ENCODE measurements at places on chromosomes 6 and 20. TPM values are rescaled to one million over a fixed set of nuclear protein-coding genes. Genes with fewer than 3 reads are reported as not detected.

DNA sequence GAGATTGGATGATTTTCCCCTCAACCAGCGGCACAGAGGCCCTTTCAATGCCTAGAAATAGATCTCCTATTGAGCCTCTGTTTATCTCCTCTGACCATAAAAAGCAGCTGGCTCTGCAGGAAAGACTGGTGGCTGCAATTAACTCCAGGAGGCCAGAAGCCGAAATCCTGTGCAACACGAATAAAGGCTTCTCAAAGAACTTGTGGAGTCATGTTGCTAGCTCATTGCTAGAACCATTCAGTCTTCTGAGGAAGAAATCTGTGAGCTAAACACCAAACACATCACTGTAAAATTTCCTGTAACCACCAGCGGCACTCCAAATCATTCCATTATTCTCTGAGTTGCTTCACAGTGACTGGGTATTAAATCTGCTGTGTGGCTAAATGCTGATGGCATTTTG, 49.1 kb upstream of the TPD52L1 start:
- no peaks in the 10 kb centered on the region for H3K27me3 ChIP-seq
- peaks cover 8% of the 10 kb centered on the region for H3K4me1 ChIP-seq
- H3K36me3 ChIP-seq = no peaks in the 10 kb centered on the region

DNA sequence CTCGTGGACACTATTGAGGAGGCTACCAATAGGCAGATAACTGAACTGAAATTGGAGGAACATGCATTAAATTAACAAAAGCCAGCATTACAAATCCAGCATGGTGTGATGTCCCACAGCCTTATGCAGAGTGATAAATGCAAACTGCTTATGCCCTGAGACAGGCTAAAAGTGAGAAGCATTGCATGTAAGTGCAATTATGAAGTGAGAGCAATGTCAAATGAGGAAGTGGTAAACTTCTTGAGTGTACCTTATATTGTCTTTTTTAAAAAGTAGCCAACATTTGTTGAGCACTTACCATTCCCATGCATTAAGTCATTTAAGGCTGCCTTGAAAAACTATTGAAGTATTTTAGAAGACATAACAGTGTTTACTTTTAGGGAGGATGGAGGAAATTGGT, 212.2 kb downstream of the TBC1D7 start:
- H3K27me3 ChIP-seq = peaks cover 8% of the 10 kb centered on the region
- DNase-seq = no peak
- no peak overlapping the region for H3K27ac ChIP-seq
- H3K4me1 ChIP-seq = no peaks in the 10 kb centered on the region
- H3K36me3 ChIP-seq = no peaks in the 10 kb centered on the region

- H3K4me3 ChIP-seq = no peak overlapping the region
- H3K27me3 ChIP-seq = no peaks in the 10 kb centered on the region
- H3K4me1 ChIP-seq = no peaks in the 10 kb centered on the region
- no peaks in the 10 kb centered on the region for H3K36me3 ChIP-seq
- no peak for DNase-seq
Observed at GRCh38 chr6:126743076-126743475, 375.4 kb upstream of the RSPO3 start.

DNA sequence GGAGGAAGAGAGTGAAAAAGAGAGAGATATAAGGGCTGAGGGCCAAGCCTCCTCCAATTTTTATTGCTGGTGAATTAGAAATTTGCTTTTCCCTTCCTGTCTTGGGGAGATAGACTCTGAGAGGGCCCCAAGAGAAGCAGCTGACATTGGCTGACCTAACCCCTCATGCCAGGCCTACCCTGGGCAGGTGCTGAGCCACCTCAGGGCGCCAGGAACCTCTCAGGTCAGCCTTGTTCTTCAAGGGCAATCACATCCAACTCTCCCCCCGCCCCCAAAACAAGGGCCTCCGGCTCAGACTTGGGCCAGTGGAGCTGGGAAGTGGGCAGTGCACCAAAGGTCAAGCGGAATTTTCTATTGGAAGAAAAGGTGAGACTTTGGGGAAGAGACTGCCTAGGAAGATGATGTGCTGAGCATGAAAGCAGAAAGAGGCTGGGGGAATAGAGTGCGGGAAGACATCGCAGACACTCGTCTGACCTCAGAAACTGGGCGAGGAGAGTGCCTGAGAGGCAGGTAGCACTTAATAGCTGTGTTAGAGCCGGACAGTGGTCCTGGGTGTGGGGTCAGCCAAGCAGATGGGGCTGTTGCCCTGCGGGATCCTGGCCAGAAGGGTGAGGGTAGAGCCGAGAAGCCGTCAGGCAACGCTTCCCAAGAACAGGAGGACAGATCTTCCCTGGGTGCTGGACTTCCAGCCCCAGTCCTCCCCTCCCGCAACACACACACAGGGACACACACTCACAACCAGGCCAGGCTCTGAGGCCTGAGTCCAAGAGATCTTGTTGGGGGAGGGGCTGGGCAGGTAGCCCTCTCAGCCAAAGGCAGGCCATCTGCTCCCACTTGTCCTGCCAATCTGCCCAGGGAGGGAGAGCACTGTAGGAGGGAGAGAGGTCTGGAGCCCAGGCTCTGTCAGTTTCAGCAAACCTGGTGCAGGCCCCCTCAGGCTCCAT, 3.7 kb upstream of the FASTKD5 start:
- no peak overlapping the region for H3K27ac ChIP-seq
- no peaks in the 10 kb centered on the region for H3K36me3 ChIP-seq
- DNase-seq = no peak
- no peaks in the 10 kb centered on the region for H3K27me3 ChIP-seq
- peaks cover 5% of the 10 kb centered on the region for H3K4me1 ChIP-seq

GRCh38 chr6:134223796-134224420, 94.0 kb downstream of the SGK1 start:
- no peak for DNase-seq
- H3K4me3 ChIP-seq = no peak overlapping the region
- no peaks in the 10 kb centered on the region for H3K27me3 ChIP-seq
- H3K36me3 ChIP-seq = no peaks in the 10 kb centered on the region
- no peak overlapping the region for H3K27ac ChIP-seq
- H3K4me1 ChIP-seq = peaks cover 11% of the 10 kb centered on the region

GRCh38 chr20:43824309-43825050, 90.2 kb upstream of the TOX2 start:
- H3K4me3 ChIP-seq = no peak overlapping the region
- H3K4me1 ChIP-seq = no peaks in the 10 kb centered on the region
- DNase-seq = no peak
- H3K27ac ChIP-seq = no peak overlapping the region
- no peaks in the 10 kb centered on the region for H3K27me3 ChIP-seq
- H3K36me3 ChIP-seq = no peaks in the 10 kb centered on the region

DNA sequence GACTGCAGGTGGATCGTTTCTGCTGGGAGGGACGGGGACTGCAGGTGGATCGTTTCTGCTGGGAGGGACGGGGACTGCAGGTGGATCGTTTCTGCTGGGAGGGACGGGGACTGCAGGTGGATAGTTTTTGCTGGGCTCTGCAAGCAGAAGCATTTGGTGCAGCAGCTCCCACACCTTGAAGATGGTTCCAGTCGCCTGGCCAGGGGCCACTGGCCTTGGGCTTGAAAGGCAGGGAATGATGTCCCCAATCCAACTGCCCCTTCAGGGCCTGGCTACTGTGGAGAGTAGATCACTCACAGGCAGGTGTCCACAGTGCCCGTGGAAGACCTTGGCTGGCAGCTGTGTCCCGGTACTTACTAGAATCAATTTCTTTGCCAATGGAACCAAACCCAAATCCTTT, 68.2 kb downstream of the PSMG4 start:
- no peak overlapping the region for H3K4me3 ChIP-seq
- H3K36me3 ChIP-seq = peaks cover 1% of the 10 kb centered on the region
- no peak for DNase-seq
- no peaks in the 10 kb centered on the region for H3K4me1 ChIP-seq
- H3K27me3 ChIP-seq = no peaks in the 10 kb centered on the region

DNA sequence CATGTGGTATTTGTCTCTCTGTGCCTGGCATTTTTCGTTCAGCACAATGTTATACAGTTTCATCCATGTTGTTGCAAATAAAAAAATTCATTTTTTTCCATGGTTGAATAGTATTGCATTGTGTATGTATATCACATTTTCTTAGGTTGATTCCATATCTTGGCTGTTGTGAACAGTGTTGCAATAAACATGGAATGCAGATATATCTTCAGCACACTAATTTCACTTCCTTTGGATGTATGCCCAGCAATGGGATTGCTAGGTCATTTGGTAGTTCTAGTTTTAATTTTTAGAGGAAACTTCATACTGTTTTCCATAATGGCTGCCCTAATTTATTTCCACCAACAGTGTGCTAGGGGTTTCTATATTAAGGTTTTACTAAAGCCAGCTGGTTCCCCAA, 52.6 kb downstream of the GFRAL start:
- no peak overlapping the region for H3K27ac ChIP-seq
- H3K4me1 ChIP-seq = no peaks in the 10 kb centered on the region
- H3K36me3 ChIP-seq = no peaks in the 10 kb centered on the region
- no peak overlapping the region for H3K4me3 ChIP-seq
- no peak for DNase-seq
- no peaks in the 10 kb centered on the region for H3K27me3 ChIP-seq

GRCh38 chr6:24827162-24827561, 28.4 kb upstream of the ARMH2 start:
- no peak overlapping the region for H3K4me3 ChIP-seq
- no peaks in the 10 kb centered on the region for H3K36me3 ChIP-seq
- no peaks in the 10 kb centered on the region for H3K27me3 ChIP-seq

- no peaks in the 10 kb centered on the region for H3K4me1 ChIP-seq
- H3K4me3 ChIP-seq = no peak overlapping the region
- no peak overlapping the region for H3K27ac ChIP-seq
- H3K36me3 ChIP-seq = no peaks in the 10 kb centered on the region
- H3K27me3 ChIP-seq = no peaks in the 10 kb centered on the region
Observed at GRCh38 chr20:57312138-57312537, 17.5 kb upstream of the SPO11 start.

DNA sequence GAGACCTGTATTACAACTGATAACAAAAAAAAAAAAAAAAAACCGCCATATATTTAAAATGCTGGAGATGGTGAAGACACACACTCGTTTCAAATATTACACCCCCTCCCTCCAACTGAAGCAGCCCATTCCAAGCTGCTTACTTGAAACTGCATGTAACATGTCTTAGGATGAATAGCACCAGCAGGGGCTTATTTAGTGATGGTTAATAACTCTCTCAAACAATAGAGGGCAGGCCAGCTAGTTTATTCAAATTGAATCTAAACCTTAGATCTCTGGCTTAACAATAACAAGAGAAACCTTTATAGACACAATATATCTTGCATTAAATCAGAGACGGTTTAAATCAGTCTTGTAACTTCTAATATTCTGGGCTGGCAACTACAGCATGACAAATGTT, 9.3 kb upstream of the JPH2 start:
- H3K4me1 ChIP-seq = no peaks in the 10 kb centered on the region
- H3K27ac ChIP-seq = no peak overlapping the region
- no peak overlapping the region for H3K4me3 ChIP-seq
- no peak for DNase-seq
- peaks cover 10% of the 10 kb centered on the region for H3K36me3 ChIP-seq
- no peaks in the 10 kb centered on the region for H3K27me3 ChIP-seq

DNA sequence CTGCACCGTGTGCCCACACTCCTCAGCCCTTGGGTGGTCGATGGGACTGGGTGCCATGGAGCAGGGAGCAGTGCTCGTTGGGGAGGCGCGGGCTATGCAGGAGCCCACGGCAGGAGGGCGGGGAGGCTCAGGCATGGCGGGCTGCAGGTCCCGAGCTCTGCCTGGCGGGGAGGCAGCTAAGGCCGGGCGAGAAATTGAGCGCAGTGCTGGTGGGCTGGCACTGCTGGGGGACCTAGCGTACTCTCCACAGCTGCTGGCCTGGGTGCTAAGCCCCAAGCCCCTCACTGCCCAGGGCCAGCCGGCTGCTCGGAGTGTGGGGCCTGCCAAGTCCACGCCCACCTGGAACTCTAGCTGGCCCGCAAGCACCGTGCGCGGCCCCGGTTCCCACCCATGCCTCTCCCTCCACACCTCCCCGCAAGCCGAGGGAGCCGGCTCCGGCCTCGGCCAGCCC, 55.9 kb upstream of the ECI2 start:
- H3K27ac ChIP-seq = no peak overlapping the region

DNA sequence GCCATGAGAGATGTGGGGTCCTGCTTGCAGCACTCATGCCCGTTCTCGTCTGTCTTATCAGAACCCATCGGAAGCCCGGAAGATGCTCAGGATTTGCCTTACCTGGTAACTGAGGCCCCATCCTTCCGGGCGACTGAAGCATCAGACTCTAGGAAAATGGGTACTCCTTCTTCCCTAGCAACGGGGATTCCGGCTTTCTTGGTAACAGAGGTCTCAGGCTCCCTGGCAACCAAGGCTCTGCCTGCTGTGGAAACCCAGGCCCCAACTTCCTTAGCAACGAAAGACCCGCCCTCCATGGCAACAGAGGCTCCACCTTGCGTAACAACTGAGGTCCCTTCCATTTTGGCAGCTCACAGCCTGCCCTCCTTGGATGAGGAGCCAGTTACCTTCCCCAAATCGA, 8.3 kb downstream of the PI16 start:
- no peak overlapping the region for H3K27ac ChIP-seq
- DNase-seq = peak; percentile 69
- peaks cover 5% of the 10 kb centered on the region for H3K36me3 ChIP-seq
- H3K27me3 ChIP-seq = no peaks in the 10 kb centered on the region
- no peak overlapping the region for H3K4me3 ChIP-seq
- H3K4me1 ChIP-seq = no peaks in the 10 kb centered on the region

- no peak for DNase-seq
- no peak overlapping the region for H3K27ac ChIP-seq
- H3K36me3 ChIP-seq = no peaks in the 10 kb centered on the region
- H3K4me1 ChIP-seq = no peaks in the 10 kb centered on the region
- H3K27me3 ChIP-seq = no peaks in the 10 kb centered on the region
- no peak overlapping the region for H3K4me3 ChIP-seq
Observed at GRCh38 chr6:21791581-21791980, 198.0 kb downstream of the SOX4 start.

VIP gene
- 0.71 TPM for polyA plus RNA-seq

SDCBP2 gene
- polyA plus RNA-seq = 6.1 TPM

OR2H2 gene
- polyA plus RNA-seq = not detected

SMPDL3A gene
- polyA plus RNA-seq = 37.3 TPM

ARMH2 gene
- polyA plus RNA-seq = not detected

KCNQ5 gene
- polyA plus RNA-seq = 0.14 TPM

CALHM6 gene
- polyA plus RNA-seq = 5.2 TPM

CLDN20 gene
- 0.26 TPM for polyA plus RNA-seq
